A549 treated with dexamethasone at 1 μM for 4 hours (cell line): ENCODE measurements at places on chromosomes 13 and 19. TPM values are rescaled to one million over a fixed set of nuclear protein-coding genes. Genes with fewer than 3 reads are reported as not detected.

The UBA52 gene
- total RNA-seq, result 1,021 to 1,163 TPM (median 1,060 TPM) in 5 replicates

The ZNF850 gene
- 0.41 to 0.79 TPM (median 0.62 TPM) in 5 replicates for total RNA-seq

The PRODH2 gene
- 0.12 to 0.46 TPM (median 0.16 TPM) in 5 replicates for total RNA-seq

The C19orf85 gene
- total RNA-seq, result 0.10 TPM in 1 of 5 replicates, not detected in the others

The DNAAF3 gene
- total RNA-seq, result 3.2 to 7.0 TPM (median 5.7 TPM) in 5 replicates

The ZNF677 gene
- total RNA-seq, result not detected in 5 replicates

The SLC6A16 gene
- total RNA-seq, result 0.67 to 1.4 TPM (median 0.89 TPM) in 5 replicates

The SLC15A1 gene
- total RNA-seq, result 0.02 to 0.06 TPM (median 0.04 TPM) in 4 of 5 replicates, not detected in the other

The IGFL1 gene
- 1.5 to 2.2 TPM (median 1.7 TPM) in 5 replicates for total RNA-seq
